ENCODE measurements at places on chromosomes 3 and 15. TPM values are rescaled to one million over a fixed set of nuclear protein-coding genes. Genes with fewer than 3 reads are reported as not detected.

- DNase-seq: no peak
Observed at GRCh38 chr3:142705198-142705597, 18.6 kb upstream of the TRPC1 start.

DNA sequence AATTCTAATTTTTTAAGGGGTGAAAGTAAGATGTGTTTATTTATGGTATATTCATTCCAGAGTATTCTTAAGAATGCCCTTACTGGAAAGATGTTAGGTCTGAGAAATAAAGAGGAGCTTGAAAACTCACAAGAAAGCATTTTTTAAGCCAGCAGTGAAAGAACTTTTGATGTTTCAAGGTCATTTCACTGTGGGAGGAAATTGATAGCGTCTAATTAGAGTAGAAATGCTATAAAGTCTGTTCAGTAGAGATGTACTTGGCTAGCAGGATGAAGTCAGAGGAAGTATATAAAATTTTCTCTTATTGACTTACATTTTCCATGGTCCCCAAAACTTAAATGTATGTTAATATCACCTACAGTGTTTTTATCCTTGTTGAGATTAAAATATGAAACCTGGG is 354.6 kb downstream of the CNTN6 start:
- DNase-seq: no peak

- DNase-seq: no peak
Observed at GRCh38 chr3:33636125-33636850, 81.8 kb downstream of the CLASP2 start.

DNA sequence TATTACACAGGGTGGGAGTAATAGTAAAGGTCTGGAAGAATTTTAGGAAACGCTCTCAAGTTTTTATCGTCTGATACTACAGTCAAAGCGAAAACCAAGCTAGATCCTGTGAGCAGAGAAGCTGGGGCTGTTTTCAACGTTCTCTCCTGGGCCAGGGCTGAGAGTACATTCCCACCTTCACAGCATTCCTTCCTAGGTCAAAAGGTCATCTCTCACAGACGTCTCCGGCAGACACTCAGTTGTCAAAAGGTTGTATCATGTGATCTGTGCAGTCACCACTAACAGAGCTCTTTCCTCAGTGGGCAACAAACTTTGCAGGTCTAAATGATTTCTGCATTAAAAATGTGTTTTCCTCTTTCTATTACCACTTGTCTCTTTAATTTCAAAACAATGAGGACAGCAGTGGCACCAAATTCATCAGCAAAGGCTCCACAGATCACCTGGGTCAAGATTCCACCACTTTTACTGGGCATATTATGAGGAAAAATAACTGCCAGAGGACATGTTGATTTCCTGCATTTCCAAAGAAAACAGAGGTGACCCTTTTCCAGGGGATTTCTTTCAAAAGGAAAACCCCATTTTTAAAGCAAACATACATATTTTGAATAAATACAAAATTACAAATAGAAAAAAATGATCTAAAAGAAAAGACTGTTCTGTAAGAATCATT is 41.9 kb downstream of the MEIS2 start:
- no peak for DNase-seq

DNA sequence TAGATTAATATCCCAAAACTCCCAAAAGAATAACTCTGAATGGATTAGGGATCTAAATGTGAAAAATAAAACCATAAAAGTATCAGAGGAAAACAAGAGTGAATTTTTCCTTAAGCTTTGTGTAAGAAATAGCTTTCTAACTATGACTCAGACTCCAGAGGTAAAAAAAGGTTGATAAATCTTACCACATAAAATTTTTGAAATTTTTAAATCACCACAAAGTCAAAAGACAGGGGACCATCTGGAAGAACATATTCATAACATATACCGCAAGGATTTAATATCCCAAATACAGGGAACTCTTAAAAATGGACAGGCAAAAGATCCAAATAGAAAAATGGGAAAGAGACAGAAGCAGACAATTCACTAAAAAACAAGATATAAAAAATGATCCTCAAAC is 145.0 kb downstream of the ARNT2 start:
- no peak for DNase-seq

GRCh38 chr3:194330579-194330978 is 20.5 kb downstream of the CPN2 start:
- DNase-seq: no peak

Gene NRG4
- total RNA-seq: 14.4 TPM

Gene SPRED1
- 4.6 TPM for total RNA-seq

Gene INKA1
- 4.8 TPM for total RNA-seq

All from psoas muscle (tissue), 8 donors.